Renal cortex interstitium (tissue), 15 donors: ENCODE measurements at places on chromosomes 6 and 20. TPM values are rescaled to one million over a fixed set of nuclear protein-coding genes. Genes with fewer than 3 reads are reported as not detected.

DNA sequence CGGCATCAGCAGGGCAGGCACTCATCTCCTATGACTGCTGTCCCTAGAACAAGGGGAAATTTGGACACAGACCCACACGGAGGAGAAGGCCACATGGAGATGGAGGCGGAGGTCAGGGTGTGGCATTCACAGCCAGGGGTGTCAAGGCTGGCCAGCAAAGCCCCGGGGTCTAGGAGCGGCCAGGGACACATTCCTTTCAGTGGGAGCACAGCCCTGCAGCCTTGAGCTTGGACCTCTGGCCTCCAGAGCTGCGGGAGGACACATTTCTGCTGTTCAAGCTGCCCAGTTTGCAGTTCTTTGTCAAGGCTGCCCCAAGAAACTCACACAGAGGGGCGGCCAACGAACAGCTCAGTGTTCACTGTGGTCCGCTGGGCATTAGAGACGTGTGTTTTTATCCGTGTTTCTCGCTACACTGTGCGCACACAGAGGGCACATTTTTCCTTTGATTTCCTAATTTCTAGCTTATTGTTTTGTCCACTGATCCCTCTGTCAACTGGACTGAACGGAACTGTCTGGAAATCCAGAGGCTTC lies 93.4 kb upstream of the MPC1 start:
- no peak for DNase-seq

DNA sequence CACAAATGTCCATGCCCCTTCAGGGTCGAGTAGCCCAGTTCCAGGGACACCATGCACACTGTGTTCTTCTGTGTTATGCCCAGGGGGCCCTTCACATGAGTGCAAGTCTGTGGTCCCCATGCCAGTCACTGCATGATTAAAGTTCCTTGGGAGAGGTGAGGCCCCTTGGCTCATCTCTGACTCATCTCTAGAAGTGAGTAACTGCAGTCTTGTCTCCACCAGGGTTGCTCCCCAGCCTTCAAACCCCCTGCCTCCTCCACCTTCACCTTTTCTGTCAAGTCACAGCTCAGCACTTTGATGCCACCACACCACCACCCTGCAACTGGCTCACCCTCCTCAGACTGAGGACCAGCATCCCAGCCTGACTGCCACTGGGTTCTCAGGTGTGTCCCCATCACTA lies 161.7 kb downstream of the UNC5CL start:
- DNase-seq: no peak

- DNase-seq: no peak
Measured at GRCh38 chr6:83365931-83366330, 64.9 kb downstream of the ME1 start.

GRCh38 chr6:118171852-118172251 lies 264.8 kb downstream of the SLC35F1 start:
- no peak for DNase-seq

DNA sequence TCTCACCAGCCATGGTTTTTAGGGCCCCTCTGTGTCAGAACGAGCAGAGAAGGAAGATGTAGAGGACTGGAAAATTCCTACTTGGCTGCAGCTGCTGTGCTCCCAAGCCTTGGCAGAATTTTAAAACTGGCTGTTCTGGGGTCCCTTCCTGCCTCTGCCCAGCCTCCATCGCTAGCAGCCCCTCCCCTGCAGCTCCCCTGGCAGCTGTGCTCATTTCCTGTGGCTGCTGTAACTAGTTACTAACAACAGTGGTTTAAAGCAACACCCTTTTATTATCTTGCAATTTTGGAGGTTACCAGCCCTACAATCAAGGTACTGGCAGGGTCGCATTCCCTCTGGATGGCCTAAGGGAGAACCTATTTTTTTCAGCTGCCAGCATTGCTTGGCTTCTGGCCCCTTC lies 3.7 kb upstream of the CST11 start:
- no peak for DNase-seq

DNA sequence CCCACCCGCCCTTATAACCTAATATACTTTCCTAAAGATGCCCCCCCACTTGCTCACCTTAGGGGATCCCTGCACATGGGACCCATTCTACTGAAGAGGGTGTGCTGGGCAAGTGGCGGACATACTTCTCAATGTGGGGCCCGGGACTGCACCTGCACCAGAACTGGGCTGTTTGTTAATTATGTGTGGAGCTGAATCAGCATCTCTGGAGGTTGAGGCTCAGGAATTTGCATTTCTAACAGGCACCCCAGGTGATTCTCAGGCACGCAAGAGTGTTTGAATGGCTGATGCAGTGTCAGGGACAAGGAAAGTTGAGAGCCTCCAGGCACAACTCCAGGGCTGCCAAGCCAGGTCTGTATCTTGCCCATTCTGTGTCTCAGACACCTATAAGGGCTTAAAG lies 8.9 kb upstream of the PTPRT start:
- DNase-seq: no peak

DNA sequence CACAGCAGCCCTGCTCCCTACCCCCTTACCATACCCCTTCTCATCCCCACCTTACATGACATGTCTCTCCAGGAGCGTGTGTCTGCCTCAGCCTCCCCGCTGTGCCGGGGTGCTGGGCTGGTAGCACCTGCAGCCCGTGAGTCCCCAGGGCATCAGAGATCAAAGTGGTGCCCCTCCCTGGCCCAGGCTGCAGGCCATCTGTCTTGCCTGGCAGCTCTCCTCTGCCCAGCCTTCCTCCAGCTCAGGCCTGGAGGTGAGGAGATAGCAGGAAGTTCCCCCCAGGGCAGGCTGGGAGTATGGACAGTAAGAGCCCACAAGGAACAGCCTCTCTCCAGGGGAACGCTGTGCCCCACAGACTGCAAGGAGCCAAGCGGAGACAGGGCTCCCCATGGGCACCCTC lies 35.3 kb downstream of the GRM4 start:
- no peak for DNase-seq

DNA sequence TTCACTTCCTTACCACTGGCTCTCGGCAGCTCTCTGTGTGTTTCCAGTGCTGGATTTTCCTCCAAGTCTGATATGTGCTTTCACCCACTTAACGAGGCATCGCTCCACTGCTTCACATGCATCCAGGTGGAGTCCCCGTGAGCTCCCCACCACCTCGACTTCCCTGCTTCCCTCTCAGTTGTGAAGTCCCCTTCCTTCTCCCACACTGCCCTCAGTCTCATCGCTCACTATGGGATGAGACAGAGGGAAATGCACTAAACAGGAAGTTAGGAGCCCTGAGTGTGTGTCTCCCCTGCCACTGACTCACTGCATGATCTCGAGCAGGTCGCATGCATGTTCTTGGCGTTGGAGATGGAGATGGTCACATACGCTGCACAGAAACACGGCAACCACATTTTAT lies 84.0 kb downstream of the MTHFD1L start:
- DNase-seq: no peak

GRCh38 chr6:39044181-39044580 lies 4.4 kb upstream of the GLP1R start:
- no peak for DNase-seq

DNA sequence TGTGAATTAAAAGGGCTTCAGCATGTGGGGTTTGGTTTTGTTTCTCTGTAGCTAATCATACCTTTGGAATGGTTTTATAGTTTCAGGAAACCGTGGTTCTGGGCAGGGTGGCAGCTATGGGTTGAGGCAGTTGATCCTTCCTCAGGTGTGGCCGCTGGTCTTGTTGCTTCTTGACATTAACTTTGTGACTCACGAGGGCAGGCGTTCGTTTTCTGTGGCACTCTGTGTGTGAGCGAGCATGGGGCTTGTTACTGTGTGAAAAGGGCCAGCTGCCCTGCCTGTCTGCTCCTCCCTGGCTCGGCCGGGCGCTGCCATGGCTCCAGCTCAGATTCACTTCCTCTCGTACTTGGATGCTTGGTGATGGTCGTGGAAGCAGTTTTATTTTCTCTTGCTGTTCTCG lies 16.2 kb downstream of the DNAJC5 start:
- no peak for DNase-seq

- no peak for DNase-seq
Measured at GRCh38 chr6:84408028-84408427, 180.6 kb upstream of the CEP162 start.

DNA sequence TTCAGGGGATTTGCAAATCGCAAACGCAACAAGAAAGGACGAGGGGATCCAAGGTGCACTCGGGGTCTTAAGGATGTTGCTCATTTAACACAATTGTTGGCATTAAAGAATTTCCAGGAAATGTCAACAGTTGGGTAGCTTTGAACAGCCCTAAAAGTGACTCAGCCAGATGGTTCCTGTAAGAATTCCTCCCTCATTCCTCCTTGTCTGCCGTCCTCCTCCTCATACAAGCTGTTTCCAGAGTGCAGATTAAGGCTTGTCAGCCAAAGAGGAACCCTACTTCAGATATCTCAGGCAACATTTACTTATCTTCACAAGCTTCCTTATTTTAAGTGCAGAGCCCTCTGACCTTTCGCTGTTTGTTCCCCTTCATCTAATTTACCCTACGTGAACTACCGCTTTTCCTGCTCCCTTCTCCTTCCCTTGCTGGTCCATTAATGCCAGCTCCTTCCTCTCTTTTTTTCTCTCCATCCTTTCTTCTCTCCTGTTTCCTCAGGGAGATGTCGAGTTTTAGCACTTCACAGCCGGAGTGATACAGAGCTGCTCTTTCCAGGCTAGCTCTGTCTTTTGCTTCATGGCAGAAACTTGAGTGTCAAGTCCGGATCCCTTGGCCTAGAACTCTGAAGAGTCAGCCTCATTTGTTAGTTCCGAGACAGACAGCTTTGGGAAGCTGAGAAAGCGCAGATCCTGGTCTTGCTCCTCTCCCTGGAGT lies 26.1 kb upstream of the TBC1D7 start:
- DNase-seq: no peak

- no peak for DNase-seq
Measured at GRCh38 chr20:3759884-3760283, 7.7 kb downstream of the ADISSP start.

DNA sequence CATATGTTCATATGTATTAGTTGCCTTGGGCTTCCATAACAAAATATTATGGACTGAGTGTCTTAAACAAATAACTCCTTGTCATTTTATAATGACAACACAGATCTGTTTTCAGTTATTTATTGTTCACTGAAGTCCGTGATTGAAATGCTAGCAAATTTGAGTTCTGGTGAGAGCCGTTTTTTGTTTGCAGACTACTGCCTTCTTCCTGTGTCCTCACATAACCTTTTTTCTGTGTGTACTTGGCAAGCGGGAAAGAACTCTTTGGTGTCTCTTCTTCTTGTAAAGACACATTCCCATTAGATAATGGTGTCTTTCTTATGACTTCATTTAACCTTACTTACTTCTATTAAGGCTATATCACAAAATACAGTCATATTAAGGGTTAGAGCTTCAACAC lies 482.9 kb upstream of the EYS start:
- DNase-seq: no peak

DNA sequence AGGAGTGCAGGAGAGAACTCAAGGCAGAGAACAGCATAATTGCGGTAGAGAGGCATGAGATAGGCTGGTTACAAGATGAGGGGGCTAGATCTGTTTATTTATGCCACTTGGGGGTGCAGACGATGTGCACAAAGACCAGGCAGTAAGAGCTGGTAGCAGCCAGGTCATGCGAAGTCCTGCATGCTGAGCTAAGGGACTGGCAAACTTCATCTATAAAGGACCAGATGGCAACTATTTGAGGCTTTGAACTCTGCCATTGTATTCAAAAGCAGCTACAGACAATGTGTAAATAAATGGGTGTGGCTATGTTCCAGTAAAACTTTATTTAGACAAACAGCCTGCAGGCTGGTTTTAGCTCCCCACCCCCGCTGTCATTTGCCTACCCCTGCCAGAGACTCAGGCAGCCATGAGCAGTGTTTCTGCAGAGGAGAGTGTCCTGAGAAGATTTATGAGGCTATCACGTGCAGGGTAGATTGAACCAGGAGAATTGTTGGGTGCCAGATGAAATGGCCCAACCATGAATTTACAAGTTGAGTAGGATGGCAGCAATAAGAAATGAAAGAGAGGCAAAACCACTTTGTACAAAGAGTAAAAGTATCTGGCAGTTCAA lies 253.4 kb upstream of the MOCS1 start:
- no peak for DNase-seq

SIRPG gene
- polyA plus RNA-seq: not detected

SLC24A3 gene
- polyA plus RNA-seq: 4.8 TPM

ELMO2 gene
- polyA plus RNA-seq: 68.7 TPM

SGK1 gene
- polyA plus RNA-seq: 75.8 TPM

RHAG gene
- 2.2 TPM for polyA plus RNA-seq

PRPF6 gene
- 95.2 TPM for polyA plus RNA-seq
